ENCODE measurements at places on chromosomes 7 and 10.

- DNase-seq = no peak
Measured at GRCh38 chr10:91519899-91520514, 109.9 kb downstream of the HECTD2 start.

DNA sequence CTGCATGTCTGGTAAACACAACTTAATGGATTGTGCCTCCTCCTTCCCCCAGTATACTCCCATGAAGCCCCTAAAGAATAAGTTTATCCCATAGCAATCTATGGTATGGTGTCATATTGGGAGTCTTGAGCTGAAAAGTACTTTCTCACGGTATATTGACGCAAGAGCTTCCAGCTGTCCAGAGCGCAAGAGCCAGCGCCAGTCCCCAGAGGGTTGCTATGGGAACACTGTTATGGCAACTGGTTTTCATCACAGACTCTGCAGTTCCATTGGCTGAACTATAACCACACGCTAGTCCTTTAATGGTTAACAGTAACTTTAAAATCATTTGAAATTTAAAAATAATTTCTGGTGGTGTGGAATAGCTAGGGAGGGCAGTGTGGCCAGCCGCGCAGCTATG, 46.9 kb downstream of the PRPF18 start:
- no peak for DNase-seq

DNA sequence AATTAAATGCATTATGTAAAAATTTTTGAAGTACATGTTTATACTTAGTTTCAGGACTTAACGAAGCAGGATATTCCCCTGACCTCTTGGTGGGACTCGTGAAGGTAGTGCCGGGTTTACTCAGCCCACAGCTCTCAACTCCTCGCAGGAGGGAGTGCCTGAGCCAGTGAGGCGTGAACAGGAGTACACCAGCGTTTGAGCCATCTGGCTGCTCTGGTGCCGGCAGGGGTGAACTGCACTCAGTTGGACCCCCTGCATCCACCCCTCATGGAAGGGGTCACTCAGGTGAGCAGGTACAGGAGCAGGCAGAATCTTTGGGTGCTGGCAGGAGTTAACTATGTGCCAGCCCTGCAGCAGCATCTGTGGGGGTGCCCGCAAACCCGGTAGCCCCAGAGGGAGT, 625.1 kb upstream of the PCDH15 start:
- no peak for DNase-seq

GRCh38 chr10:122295451-122295809, 24.3 kb downstream of the BTBD16 start:
- no peak for DNase-seq

GRCh38 chr10:72218325-72218724, 2.2 kb upstream of the ASCC1 start:
- DNase-seq = no peak

GRCh38 chr7:98137134-98137825, 30.6 kb downstream of the LMTK2 start:
- DNase-seq = no peak

GRCh38 chr10:37643187-37643586, 214.2 kb downstream of the ZNF248 start:
- DNase-seq = no peak

DNA sequence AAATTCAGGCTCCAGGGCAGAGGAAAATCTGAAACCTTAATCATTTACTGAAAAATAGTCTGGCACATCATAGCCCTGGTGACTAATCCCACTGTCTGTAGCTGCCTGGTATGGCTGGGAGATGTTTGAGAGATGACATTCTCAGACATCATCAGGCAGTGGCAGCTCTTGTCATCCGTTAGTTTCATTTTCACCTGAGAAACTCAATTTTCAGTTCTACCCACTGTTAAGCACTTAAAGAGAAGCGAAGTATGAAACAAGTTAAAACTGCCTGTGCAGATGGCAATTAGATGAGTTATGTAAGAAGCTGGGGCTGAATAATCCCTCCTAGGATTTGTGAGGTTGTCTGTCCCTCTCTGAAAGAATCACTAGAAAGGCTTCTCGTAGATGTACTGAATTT, 150.2 kb downstream of the NSUN6 start:
- DNase-seq = no peak

DNA sequence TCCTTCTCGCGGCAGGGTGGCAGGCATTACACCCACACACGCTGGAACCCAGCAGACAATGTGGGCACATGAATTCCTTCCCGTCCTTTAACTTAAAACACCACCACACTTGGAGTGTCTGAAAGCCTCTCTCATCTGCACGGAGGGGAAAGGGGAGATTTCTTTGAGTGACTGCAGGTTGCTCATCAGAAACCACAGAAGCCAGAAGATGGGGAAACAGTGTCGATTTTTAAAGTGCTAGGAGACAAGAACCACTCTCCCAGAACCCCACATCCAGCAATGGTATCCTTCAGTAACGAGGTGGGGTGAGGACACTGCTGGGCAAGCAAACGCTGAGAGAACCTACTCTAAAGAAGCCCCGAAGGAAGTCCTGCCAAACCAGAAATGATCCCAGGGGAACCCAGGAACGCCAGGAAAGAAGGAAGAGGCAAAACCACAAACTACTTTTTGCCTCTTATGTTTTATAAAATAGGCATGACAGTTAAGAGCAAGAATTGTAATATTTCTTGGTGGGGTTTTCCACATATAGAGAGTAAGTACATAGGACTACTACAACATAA, 254.3 kb downstream of the ELFN1 start:
- no peak for DNase-seq

- no peak for DNase-seq
Measured at GRCh38 chr10:100014071-100014762, 4.5 kb upstream of the DNMBP start.

- DNase-seq = no peak
Measured at GRCh38 chr10:5534880-5535856, 10.4 kb downstream of the CALML3 start.

DNA sequence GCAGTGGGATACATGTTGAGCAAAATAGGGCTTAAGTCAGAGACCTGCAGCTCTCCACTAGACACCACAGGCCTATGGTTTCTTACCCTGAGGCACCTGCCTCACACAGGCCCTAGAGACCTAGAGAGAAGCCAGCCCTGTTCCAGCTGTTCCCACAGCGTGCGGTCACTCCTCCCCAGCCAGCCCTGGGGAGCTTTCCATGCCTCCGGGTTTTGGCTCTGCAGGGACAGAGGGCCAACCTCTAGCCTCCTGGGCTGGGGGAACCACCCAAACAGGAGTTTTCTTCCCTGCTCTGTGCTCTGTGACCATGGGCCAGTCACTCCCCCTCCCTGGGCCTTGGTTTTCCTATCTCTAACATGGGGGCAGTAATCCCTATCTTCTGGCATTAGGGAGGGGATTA, 33.0 kb downstream of the SH2B2 start:
- DNase-seq = no peak

DNA sequence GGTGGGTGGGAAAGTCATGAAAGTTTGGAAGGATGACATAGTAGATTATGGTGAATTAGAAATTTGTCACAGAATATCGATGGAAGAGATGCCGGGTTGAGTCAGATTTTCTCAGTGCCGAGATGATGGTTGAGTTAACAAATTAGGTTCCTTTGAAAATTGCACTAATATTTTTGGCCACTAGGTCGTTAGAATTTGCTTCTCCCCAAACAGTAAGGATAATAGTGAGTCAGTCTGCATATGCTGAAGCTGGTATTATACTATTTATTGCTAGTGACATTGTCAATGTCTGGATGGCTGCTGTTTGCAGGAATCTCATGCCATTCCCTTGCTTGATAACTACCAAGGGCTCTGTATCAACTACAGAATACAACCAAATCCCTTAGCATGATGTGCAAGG, 37.7 kb upstream of the MINDY3 start:
- no peak for DNase-seq

DNA sequence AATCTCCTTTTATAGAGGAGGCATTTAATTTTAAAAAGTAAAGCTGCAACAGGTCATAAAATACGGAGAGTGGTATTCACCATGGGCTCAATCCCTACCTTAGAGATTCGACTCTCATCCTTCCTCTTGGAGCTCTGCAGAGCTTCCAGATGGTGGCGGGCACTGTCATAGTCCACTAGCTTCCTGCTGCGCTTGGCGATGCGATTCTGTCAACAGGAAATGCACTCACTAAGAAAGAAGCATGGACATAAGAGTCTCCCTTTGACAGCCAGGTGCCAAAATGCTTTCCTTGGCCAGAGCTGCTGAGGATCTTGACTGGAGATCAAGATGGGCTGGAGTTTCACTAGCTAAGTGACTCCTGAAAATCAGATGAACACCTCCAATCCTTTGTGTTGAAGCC, 154.4 kb downstream of the AMPH start:
- no peak for DNase-seq

GRCh38 chr7:35336444-35336843, 82.5 kb upstream of the TBX20 start:
- no peak for DNase-seq

DNA sequence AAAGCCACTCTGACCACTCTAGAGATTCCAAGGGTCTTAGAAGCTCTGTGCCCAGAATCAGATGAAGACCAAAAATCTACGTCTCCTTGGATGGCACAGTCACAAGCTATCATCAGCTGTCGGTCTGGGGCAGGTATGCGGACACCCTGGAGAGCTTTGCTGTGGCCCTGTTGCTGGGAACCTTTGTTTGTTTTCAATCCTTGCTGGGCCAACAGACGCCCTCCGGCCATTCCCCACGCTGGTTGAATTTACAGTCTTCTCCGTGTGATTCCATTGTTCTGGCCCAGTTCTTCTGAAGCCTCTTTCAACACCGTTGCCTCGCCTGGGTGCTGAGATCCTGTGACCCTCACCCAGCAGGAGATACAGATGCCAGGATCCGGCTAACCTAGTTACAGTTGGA, 149.4 kb upstream of the PFKP start:
- no peak for DNase-seq

- no peak for DNase-seq
Measured at GRCh38 chr7:43630482-43630881, 47.6 kb downstream of the STK17A start.

- DNase-seq = no peak
Measured at GRCh38 chr7:133910761-133911160, 216.4 kb upstream of the LRGUK start.

- DNase-seq = no peak
Measured at GRCh38 chr7:107230334-107230733, 61.5 kb downstream of the HBP1 start.

DNA sequence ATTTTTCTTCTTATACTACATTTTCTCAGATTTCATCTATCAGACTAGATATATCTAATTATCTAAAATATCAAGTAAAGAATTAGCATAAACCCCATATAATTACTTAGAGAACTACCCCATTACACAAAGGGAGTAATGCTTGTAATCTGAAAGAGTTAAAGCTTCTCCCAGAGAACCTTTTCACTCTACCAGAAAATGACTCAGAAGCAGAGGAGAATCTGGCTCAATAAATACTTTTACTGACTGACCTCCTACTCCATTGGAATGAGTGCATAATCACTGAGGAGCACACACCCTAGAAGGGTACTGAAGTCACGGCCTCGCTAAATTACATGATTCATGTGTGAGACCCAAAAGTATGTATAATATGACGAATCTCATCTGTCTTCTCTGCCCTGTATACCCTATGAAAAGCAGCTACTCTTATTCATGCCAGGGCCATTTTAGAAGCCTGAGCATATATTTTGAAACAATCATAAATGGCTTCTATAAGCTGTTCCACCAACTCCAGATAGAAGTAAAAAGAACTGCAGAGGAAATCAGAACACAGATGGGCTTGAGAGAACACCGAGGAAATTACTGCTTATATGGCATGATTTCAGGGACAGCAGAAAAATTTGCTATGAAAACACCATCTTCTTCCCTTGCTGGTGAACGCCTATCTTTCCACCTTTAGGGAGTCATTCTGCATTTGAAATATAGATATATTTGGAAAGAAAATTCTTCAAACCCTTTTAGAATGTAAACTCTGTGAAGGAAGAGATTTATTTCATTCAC, 32.7 kb downstream of the DNMBP start:
- DNase-seq = no peak

- no peak for DNase-seq
Measured at GRCh38 chr10:7606951-7607404, 59.8 kb downstream of the ITIH5 start.

DNA sequence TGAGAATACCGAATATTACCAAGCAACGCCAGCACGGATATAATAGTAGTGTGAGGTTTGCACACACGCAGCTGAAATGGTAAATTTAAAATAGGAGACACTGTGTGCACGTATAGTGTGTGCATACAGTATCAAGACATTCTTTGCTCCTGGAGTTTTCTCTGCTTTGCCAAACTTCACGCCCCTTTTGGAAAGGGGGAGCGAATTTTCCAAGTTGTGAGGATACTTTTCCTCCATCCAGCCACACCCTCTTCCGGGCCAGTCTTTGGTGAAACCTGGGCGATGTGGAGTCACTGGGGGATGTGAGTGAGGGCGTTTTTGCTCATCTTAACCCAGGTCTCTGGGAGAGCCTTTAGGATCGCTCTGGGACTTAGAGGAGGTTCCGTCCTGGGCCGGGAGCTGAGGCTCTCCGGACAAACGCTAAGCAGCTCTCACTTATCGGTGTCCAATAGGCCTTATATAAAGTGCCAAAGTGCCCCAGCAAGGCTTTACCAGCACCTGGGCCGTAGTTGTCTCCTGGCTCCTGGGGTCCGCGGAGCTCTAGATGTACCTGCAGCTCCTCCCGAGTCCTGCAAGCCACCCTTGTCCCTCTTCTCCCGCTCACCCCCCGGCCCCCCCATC, 160.0 kb upstream of the MKI67 start:
- no peak for DNase-seq

GRCh38 chr7:102874166-102874829, 38.5 kb upstream of the LRRC17 start:
- peak; percentile 2 for DNase-seq
